ENCODE measurements at places on chromosomes 13 and 19. TPM values are rescaled to one million over a fixed set of nuclear protein-coding genes. Genes with fewer than 3 reads are reported as not detected.
A peak's percentile ranks its signal among the peaks of the same experiment; 100 is the strongest.

DNA sequence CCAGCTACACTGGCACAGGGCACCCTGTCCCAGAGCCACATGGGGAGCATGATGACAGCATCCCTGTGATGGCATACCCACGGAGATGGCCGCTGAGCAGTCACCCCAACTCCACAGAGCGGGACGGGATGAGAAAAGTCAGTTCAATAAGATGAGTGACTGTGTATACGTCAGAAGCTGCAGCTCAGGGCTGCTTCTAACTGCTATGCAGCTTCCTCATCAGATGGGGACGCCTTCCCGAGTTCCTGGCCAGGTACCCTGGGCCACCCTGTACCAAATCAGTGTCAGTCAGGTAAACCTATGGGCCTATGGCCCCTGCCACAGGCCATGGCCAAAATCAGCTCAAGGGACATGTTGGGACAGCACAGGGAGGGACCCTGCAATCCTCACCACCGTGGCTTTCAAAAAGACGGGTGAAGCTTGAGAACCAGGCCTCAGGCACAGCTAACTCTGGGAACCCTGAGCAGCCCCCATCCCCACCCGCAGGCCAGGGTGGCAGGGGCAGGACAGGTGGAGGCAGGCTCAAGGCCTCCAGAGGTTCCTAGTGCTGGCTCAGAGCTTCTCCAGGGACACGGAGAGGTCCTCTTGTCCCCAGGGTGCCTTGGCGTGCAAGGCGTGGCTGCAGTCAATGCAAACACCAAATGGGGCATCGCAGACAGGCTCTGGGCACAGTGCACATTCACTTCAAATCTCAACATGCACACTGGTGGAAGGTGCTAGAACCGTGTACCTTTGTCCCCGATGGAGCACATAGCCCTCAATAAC, 122.4 kb downstream of the TUBA3C start:
- DNase-seq, result no peak

The FXYD7 gene
- polyA plus RNA-seq, result 2.6 TPM

- no peak for DNase-seq
These were observed 263.6 kb upstream of the GPC6 start for GRCh38 chr13:92963029-92963428.

GRCh38 chr19:17854061-17854460, 5.6 kb upstream of the RPL18A start:
- no peak for DNase-seq

The B3GNT3 gene
- 1.0 TPM for polyA plus RNA-seq

- DNase-seq, result no peak
These were observed 20.3 kb downstream of the OPA3 start for GRCh38 chr19:45564131-45564780.

DNA sequence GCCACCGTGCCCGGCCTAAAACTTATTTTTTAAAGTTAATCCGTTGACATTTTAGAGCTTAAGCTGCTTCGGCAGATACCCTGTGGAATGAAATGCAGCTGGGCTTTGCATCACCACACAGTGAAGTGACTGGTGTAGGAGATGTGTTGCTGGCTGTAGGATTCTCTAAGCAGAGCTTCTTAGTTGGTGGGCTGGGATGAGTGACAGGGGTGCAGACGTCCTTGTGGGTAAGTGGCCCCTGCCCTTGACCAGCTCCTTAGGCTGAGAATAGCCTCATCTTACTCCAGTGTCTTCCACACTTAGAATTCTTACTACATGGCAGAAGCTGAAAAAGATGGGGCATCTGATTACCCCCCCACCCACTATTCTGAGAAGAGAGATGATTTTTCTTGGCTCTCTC, 11.6 kb downstream of the GATAD2A start:
- DNase-seq, result no peak

GRCh38 chr19:33902802-33903488, 106.3 kb downstream of the KCTD15 start:
- DNase-seq, result no peak

- no peak for DNase-seq
These were observed 8.6 kb downstream of the TLE2 start for GRCh38 chr19:3020321-3020960.

DNA sequence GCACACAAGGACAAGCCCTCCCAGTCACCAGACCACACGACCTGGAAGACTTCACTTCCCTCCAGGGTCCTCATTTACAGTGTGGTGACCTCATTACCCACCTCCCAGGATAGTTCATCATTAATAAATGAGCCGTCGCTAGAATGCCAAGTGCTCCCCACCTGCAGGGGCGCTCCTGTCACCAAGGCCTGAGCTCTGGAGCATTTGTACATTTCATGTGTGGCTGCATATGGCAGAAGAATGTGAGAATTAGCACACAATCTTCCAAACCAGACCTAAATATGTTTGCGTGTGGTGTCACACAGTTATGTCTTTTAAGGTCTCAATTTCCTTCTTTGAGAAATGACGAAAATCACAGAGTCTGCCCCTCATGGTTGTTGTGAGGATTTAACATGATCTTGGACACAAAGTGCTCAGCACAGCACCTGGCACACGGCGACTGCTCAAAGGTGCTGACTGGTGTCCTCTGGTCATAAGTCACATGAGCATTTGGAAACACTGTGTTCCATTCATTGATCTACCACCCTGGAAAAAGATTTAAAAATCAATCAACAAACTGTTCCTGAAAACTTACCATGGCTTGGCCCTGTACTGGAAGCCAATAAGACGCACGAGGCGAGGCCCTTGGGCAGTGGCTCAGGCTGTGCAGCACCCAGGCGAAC, 150.6 kb upstream of the SPACA7 start:
- no peak for DNase-seq

DNA sequence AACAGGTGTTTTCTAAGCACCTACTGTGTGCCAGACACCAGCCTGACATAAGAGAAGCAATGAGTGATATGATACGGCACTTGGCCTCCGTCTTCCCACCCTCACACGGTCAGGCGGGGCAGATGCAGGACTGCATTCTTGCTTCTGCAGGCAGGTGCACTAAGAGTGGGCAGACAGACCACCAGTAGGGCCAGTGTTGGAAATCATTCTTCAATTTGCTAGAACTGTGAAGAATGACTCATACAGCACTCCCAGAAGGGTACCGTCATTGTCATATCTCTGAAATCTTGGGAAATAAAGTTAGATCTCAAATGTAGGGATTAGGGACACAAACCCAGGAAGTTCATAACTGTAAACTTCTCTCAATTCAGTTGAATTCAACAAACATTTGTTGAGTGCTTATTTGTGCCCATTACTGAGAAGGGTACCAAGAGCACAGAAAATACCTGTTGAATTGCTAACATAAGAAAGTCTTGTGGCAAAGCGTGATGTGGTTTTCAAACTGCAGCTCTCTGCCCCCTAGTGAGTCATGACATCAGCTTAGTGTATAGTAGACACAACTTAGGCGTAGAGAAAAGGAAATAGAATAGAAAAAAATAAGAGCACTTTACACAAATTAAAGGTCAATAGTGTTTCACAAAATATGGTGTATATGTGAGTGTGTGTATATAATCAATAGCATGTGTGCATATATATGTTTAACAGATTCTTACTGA, 76.1 kb downstream of the TEX26 start:
- DNase-seq, result no peak

The KIR2DL4 gene
- polyA plus RNA-seq, result not detected

- no peak for DNase-seq
These were observed 879.3 kb downstream of the OLFM4 start for GRCh38 chr13:53907891-53908290.

The DENND1C gene
- polyA plus RNA-seq, result 142 TPM

The FGF21 gene
- not detected for polyA plus RNA-seq

- no peak for DNase-seq
These were observed 3.9 kb upstream of the GSK3A start for GRCh38 chr19:42246143-42246921.

DNA sequence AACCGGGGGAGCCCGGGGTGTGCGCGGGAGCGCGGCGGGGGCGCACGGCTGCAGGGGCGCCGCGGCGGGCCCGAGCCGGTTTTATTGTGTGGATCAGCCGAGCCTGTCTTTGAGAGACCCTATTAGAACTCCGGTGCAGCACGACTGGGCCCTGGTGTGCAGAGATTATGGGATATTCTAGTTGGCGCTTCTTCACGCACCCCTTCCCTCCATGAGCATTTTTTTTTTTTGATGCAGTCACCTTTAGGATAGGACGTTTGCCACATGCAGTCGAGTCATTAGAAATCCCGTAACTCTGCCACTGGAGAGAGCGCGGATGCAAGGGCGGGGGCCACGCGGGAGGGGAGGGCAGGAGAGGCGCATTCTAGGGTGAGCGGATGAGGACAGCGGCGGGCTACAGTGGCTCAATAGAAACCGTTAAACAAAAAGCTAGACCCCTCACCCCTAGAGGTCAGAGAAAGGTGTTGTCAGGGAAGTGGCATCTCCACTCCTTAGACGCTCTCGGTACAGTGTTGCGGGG, 3.7 kb downstream of the FGF9 start:
- DNase-seq, result peak; percentile 24

The CACNG8 gene
- not detected for polyA plus RNA-seq

The SGCG gene
- polyA plus RNA-seq, result not detected

The MAG gene
- polyA plus RNA-seq, result not detected

DNA sequence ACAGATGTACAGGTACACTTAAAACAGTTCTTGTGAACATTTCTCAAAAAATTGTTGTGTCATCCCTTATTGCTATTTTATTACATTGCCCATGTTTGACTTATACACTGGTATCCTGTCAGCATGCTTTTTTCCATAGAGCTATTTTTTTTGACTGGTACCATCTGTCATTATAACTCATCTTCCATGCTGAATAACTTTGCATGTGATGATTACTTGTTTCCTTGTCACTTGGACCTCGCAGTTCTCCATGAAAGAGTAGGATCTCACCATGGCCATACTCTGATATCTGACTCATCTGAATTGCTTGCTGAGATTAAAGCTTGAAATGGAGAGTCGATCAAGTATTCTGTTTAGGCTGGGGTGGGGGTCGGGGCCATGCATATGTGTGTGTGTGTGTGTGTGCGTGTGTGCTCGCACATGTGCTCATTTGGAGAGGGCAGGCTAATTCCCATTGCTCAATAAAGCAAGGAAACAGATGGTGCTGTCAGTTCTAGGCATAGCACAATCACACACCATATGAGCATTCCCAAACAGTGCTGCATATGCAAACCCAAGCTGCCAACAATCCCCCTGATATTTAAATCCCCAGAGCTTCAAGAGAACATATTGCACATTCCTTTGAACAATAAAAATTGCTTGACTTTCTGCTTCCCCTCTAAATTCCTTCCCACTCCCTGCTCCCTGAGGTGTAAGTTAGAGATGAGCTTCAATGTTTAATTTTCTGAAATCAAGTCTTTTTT, 62.9 kb downstream of the NHLRC3 start:
- no peak for DNase-seq

GRCh38 chr13:34459856-34460255, 482.2 kb upstream of the NBEA start:
- no peak for DNase-seq

The CYP4F11 gene
- not detected for polyA plus RNA-seq

The CPB2 gene
- polyA plus RNA-seq, result not detected

DNA sequence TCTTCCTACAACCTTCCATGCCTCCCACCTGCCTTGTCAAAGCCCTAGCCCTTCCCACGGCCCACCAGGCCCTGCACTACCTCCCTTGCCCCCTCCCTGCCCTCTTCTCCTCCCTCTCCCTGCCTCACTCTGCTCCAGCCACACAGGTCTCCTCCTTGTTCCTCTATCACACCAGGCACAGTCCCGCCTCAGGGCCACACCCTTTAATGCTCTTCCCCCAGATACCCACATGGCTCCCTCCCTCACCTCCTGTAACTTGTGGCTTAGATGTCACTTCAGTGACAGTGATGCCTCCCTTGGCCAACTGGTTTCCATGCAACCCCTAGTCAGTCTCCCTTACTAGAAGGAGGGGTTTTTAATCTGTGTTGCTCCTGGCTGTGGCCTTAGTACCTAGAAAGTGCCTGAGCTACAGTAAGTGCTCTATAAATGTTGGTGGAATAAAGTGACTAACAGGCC, 1.3 kb downstream of the SIRT6 start:
- no peak for DNase-seq

- DNase-seq, result no peak
These were observed 47.3 kb upstream of the C13orf42 start for GRCh38 chr13:51158365-51158764.

DNA sequence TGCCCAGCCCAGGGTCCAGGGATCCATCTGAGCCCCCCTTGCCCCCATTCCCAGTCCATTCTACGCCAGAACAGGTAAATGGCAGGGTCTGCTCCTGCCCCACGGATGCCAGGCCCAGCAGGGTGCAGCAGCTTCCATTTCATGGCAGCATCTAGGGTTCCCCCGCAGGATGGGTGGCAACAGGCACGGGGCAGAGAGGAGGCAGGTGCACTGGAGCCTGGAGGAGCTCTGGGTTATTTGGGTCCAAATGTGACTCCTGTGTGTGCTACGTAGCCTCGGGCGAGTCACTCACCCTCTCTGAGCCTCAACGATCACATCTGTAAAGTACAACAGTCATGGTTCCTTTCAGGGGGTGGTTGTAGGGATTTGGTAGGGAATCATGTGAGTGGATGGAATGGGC, 27.4 kb downstream of the IL12RB1 start:
- DNase-seq, result no peak

- peak; percentile 65 for DNase-seq
These were observed 54.5 kb downstream of the TSSK6 start for GRCh38 chr19:19460761-19461265.

DNA sequence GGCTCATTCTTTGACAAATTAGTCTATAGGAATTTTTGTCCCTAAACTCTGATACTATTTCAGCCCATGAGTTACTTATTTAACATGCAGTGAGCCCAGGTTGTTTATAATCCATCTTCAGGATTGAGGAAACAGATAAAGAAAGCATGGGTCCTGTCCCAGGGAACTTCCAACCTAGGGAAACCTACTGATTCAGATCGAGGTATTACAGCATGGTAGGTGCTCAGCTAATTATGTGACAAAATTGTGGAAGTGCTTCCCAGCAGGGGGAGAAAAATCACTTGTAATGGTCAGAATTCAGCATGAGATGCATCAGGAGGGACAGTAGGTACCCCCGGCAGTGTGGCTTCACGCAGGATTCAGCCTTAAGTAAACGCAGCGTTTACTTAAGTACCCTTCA, 171.3 kb downstream of the NUFIP1 start:
- no peak for DNase-seq

DNA sequence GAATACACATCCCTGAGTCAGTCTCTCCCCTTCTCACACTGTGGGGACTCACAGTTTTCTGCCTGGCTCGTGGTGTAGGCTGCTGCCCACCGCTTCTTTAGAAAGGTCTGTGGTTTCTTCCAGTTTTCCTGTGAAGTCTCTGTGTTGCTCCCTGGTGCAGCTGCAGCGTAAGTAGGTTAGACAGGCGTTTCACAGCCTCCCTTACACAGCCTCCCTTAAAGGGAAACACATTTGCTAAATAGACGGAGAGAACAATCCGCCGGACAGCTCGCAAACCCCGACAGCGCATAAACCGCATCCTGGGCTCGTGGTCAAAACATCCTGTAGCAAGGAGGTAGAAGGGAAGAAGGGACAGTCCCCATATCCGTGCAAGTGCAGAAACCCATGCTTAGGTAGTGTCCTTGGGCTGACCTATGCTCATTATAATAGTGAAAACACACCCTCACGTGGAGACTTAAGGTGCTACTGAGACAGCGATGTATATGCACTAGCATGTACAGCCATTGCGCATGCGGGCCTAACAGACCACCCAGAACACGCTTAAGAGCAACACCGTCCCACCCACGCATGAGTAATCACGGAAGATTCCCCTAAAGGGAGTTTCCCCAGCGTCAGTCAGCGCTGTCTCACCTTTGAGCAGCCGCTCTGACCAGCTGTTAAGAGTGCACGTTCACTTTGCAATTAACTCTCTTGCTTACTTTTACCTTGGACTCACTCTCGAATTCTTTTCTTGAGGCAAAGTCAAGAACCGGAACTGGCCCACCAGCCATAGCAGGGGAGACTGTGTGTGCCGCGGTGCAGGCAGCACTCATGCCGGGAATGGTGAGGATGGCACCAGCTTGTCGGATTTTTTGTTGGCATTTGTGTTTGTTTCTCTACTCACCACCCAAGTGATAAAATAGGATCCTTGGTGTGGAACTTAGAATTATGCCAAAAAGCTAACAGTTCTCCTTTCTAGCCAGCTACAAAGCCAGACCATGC, 16.6 kb downstream of the SIGLEC8 start:
- DNase-seq, result peak; percentile 87
